NCI-H1105 treated with DMSO at 0.1 percent for 48 hours (cell line): ENCODE measurements at places on chromosomes 7 and 10.

DNA sequence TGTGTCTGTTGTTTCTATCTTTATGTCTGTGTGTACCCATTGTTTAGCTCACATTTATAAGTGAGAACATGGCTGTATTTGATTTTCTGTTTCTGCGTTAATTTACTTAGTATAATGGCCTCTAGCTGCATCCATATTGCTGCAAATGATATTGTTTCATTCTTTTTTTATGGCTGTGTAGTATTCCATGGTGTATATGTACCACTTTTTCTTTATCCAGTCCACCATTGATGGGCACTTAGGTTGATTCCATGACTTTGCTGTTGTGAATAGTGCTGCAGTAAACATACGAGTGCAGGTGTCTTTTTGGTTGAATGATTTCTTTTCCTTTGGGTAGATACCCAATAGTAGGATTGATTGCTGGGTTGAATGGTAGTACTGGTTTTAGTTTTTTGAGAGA lies 48.2 kb downstream of the ZNRF2 start:
- no peak for DNase-seq

DNA sequence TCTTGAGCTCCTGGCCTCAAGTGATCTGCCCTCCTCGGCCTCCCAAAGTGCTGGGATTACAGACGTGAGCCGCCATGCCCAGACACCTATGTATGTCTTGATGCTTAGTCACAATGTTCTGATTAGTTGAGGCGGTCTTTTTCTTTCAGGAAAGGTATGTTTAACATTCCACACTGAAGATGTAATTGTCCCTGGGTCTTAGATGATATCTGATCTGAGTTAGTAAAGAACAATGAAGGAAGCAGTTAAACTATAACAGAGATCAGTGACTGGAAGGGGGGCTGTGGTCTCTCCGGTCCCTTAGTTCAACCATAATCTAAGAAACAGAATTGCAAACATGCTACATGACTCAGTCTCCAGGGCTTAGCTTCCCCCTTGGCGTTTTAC lies 31.5 kb upstream of the SH2D4B start:
- DNase-seq, result no peak

- peak; percentile 64 for DNase-seq
Observed at GRCh38 chr7:104156842-104157277, 51.0 kb downstream of the ORC5 start.

DNA sequence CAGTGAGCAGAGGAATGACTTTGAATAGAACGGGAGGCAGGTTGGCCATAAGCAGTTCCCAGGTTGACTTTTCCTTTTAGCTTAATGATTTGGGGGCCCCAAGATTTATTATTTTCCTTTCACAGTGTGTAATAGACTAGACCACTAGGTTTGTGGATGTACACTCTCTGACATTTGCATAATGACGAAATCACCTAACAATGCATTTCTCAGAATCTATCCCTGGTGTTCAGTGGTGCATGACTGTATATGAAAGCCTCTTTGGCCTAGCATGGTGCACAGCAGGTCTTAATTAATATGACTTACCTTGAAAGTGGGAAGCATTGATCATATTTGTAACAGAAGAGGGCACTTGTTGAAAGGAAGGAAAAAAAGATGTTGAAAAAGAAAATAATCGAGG lies 761.9 kb downstream of the TYW1 start:
- DNase-seq, result peak; percentile 16

DNA sequence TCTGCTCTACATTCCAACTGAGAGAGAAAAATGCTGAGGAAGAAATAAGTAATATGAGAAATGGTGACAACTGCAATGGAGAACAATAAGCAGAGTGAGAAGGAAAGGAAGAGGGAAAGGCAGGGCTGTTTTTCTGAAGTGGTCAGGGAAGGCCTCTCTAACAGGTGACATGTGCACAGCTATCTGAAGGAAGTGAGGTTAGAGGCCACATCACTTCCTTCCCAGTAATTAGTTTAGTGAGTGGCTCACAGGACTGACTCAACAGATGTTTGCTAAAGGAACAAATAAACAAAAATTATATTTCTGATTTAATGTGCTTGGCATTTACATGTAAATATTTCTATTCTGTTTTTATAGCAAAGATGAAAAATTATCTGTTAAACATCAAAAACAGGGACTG lies 77.9 kb downstream of the ARHGAP21 start:
- no peak for DNase-seq

DNA sequence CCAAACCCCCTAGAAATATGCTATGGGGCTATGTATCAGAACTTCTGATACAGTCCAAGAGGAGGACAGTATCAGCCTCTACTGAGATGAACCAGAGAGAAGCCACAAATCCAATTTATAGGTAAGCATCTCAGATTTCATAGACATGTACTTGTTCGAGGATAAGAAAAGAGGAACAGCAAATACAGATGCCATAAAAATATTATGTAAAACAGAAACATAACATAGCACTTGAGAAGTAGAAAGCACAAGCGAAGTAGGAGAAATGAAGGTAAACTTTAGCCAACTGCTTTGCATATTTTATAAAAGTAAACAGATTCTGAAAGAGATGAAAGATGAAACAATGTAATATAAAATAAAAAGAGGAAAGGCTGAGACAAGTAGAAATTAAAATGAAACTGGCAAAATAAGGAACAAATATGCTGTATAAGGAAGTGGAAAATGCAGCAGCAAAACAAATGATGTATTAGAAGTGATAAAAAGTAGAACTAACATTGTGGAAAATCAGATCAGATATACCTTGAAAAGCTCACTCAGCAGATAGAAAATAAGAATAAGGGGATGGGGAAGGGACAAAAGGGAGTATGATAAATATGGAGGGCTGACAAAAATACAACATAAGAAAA lies 135.1 kb downstream of the SKAP2 start:
- no peak for DNase-seq

GRCh38 chr7:100213672-100214071 lies 6.1 kb upstream of the PVRIG start:
- no peak for DNase-seq

DNA sequence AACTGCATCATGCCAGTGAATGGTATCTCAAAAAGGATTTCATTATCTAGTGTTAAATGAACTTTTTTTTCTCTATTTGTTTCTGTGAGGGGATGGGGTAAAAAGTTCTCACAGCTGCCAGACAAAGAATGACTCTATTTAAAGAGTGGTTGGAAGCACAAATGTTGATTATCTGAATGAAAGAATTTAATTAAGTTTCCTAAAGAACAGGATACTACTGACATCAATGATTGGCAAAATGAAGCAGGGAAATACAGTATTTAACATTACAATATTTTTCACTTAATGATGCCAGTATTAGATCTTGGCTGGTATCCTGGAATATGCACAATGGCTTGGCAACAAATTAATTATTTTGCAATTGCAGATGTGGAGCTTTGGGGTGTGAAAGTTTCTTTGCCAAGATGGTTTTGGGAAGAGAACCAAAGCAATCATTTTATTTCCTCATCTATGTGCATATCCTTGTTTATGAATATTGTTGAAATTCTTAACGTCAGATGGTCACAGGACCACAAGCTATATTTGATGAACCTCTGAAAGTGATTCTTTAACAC lies 336.8 kb downstream of the ARL4A start:
- peak; percentile 34 for DNase-seq
